Bronchus fibroblast of lung (primary cell): ENCODE measurements at places on chromosomes 1 and 21. TPM values are rescaled to one million over a fixed set of nuclear protein-coding genes. Genes with fewer than 3 reads are reported as not detected.

The GBP7 gene
- total RNA-seq: not detected in 2 replicates

The LYPD8 gene
- not detected in 2 replicates for total RNA-seq

The RIPK4 gene
- total RNA-seq: under 0.01 TPM in 1 of 2 replicates, not detected in the other

The SH3D21 gene
- 1.3 and 1.8 TPM in 2 replicates for total RNA-seq

The TARBP1 gene
- 11.6 and 11.9 TPM in 2 replicates for total RNA-seq

The SLC45A1 gene
- 3.0 and 3.5 TPM in 2 replicates for total RNA-seq

The CD160 gene
- not detected in 2 replicates for total RNA-seq

The IQCC gene
- total RNA-seq: 2.9 and 3.3 TPM in 2 replicates

The ILDR2 gene
- total RNA-seq: under 0.01 TPM in 2 replicates

The HES2 gene
- total RNA-seq: under 0.01 and 0.15 TPM in 2 replicates

The APCS gene
- not detected in 2 replicates for total RNA-seq

The CD1E gene
- not detected in 2 replicates for total RNA-seq

The SLC25A34 gene
- 0.15 and 0.17 TPM in 2 replicates for total RNA-seq

The SLC30A2 gene
- total RNA-seq: not detected in 2 replicates

The NPHP4 gene
- 4.4 and 4.9 TPM in 2 replicates for total RNA-seq

The OR2T2 gene
- total RNA-seq: not detected in 2 replicates

The C1orf167 gene
- 0.45 TPM in 1 of 2 replicates, not detected in the other for total RNA-seq

The INSRR gene
- not detected in 2 replicates for total RNA-seq

The C1QA gene
- not detected in 2 replicates for total RNA-seq

The NEGR1 gene
- total RNA-seq: 2.1 and 2.5 TPM in 2 replicates

The B3GALT5 gene
- total RNA-seq: under 0.01 TPM in 2 replicates

The VASH2 gene
- 2.0 and 3.1 TPM in 2 replicates for total RNA-seq

The SELE gene
- total RNA-seq: not detected in 2 replicates

The OR14K1 gene
- total RNA-seq: not detected in 2 replicates

The DEPDC1 gene
- total RNA-seq: 27.2 and 45.2 TPM in 2 replicates
